ENCODE measurements at places on chromosomes 12 and 14. TPM values are rescaled to one million over a fixed set of nuclear protein-coding genes. Genes with fewer than 3 reads are reported as not detected.

Gene PRKD1
- total RNA-seq: not detected

Gene CARMIL3
- 0.52 TPM for total RNA-seq

Gene ADCY6
- 0.52 TPM for total RNA-seq

Gene RPGRIP1
- 0.42 TPM for total RNA-seq

Gene NUAK1
- 0.52 TPM for total RNA-seq

Gene PMCH
- not detected for total RNA-seq

Gene ZBTB25
- 30.3 TPM for total RNA-seq

Gene DPPA3
- total RNA-seq: not detected

Gene ATP6V1D
- total RNA-seq: 45.8 TPM

Gene FOXJ2
- total RNA-seq: 19.4 TPM

Gene RGS6
- 2.5 TPM for total RNA-seq

Gene STYK1
- 0.10 TPM for total RNA-seq

Gene ACOT6
- total RNA-seq: not detected

Gene OR4L1
- total RNA-seq: not detected

Gene ACSM4
- not detected for total RNA-seq

Gene DAO
- total RNA-seq: not detected

Gene LRIG3
- not detected for total RNA-seq
